Fibroblast of skin of back (primary cell): ENCODE measurements at places on chromosomes 1 and 21.
A peak's percentile ranks its signal among the peaks of the same experiment; 100 is the strongest.

GRCh38 chr1:13947658-13948057 lies 247.7 kb downstream of the PRDM2 start:
- DNase-seq = no peak

- DNase-seq = peak; percentile 48
Measured at GRCh38 chr1:4963251-4963650, 308.8 kb downstream of the AJAP1 start.

DNA sequence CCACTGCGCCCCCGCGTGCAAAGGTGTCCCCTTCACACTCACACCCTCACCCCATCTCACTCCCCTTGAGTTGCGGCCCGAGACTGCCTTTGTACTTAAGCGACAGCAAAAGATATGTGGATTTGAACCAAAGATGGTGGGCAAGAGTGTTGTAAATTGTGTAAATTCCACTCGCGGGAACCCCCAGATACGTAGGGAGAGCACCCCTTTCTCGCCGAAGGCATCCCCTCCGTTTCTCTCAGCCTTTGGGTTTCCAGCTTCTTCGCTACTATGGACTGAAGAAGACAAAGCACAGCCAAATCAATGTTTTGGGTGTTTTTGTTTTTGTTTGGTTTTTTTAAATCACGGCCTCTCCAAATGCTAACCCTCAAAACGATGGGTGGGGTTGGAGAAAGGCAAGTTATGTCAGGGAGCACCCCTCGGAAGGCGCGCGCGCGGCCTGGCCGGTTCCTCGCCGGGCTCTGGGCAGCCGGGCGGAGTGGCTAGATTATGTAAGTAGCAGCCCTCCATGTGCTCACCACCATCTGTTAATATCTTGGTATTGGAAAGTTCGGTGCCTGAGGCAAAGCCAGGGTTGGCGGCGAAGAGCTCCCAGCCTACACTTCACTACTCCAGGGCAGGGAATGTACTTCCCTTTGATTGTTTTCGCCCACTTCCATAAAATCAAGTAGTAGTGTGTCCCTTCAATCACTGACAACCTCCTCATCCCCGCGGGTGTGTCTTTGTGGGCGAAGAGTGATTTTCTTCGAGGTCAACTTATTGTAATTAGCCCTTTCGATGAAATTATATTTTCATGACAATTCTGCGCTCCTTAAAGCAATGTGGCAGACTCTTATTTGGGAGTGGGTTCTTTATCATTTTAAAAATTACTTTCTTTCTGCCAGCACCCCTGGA lies 4.0 kb upstream of the PROX1 start:
- no peak for DNase-seq

DNA sequence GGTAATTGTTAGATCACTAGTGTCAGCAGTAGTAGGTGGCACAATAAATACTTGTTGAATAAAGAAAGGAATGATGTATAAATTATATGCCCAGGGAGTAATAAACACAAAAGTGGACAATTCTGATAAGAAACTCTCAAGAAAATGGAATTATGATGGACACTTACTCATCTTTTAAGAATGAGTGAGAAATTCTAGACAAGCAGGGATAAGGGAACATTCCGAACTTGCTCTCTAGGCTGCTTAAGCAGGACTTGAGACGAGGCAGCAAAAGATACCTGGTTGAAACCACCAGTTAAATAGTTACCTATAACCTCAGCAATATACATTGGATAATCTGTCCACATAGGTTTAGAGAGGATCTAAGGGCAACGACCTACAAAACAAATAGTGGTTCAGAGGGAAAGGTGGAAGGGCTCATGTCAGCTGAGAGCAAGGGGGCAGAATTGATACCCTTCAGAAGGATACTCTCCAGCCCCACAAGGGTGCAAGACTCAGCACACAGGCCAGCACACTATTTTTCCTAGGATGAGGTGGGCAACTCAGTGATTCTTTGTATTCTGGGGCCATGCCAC lies 46.3 kb downstream of the XCL2 start:
- no peak for DNase-seq

DNA sequence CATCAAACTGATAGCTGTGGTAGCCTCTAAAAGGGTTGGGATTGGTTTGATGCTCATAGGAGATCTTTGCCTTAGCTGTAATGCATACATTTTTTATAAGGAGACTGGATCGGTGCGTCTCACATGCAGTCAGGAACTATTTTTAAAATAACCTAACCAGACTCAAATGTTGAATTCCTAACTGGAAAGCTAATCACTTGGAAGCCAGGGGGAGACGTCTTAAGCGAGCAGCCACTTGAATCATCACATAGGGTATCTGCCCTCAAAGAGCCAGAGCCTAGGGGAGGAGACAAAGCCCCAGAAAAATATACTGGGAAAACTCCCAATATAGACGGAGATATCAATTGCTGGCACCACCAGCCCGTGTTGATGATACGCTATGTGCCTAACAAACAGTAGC lies 61.7 kb upstream of the PUM1 start:
- DNase-seq = peak; percentile 82

DNA sequence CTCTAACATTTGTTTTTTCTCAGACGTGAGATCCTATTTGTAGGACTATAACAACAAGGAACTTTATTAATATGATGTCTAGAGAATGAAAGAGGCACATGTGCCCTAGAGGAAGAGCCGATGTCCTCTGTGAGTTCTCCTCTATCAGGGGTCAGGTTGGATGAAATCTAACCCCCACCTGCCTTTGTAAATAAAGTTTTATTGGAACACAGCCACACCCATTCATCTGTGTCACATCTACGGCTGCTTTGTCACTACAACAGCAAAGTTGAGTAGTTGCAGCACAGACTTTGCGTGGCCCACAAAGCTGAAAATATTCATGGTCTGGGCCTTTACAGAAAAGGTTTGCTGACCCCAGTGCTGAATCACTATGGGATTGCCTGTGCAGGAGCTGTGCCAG lies 571 bp upstream of the CAPN9 start:
- DNase-seq = no peak

DNA sequence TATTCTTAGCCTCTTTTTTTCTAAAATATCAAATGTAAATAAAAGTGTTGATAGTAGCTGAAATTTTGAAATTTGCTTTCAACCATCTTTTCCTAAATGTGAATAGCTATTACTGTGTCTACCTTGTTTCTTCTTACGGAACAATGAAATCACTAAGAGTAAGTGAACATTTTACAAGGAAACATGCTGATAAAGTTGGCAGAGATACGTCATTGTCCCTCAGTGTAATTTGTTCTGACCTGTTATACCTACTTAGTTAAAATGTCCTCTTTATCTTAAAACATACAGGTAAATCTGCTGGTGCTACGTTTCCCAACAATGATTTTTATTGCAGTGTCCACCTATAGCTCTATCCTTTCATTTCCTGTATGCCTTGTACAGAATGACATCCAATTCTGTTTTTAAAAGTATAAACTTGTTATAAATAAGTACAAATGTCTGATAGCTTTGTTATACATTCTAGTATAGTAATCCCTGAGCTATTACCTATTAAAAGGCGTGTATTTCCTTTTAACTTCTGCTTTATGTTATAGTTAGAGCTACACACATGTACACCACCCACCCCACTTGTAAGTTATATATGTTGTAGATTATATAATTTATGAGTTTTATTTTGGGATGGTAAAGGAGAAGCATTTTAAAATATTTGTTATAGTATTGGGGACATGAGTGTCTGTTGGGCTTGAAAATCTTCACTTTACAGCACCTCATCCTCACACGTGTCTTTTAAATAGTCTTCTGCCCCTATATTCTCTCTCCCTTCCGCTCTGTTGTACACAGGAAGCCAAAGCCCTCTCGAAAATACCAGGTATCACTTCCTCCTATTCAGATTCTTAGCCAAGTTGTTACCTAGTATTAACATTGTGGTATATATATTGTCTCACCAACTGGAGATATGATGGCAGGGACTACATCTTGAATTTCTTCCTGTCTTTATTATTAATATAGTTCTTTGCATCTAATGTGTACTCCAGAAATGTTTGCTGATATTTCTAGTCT lies 25.2 kb downstream of the LAMC1 start:
- DNase-seq = no peak

GRCh38 chr1:215635827-215636226 lies 68.7 kb downstream of the KCTD3 start:
- no peak for DNase-seq

GRCh38 chr1:34199927-34200326 lies 23.2 kb downstream of the C1orf94 start:
- peak; percentile 63 for DNase-seq
